ENCODE measurements at places on chromosomes 3 and 15.

DNA sequence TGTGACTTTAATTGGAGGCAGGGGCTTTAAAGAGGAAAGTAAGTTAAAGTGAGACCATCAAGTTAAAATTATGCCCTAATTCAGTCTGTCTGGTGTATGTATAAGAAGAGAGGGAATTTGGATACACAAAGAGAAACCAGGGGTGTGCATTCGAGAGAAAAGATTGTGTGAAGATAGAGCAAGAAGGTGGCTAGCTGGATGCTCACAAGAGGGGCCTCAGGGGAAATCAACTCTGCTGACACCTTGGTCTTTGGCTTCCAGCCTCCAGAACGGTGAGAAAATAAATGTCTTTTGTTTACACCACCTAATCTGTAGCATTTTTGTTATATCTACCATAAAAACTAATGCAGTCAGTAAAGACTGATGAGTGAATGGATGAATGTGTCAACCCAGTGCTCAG, 907.3 kb upstream of the CFAP20DC start:
- DNase-seq: no peak

GRCh38 chr3:46542344-46542743, 23.8 kb downstream of the LRRC2 start:
- DNase-seq: no peak

- DNase-seq: no peak
Observed at GRCh38 chr3:14413381-14414071, 11.1 kb downstream of the SLC6A6 start.

GRCh38 chr3:150385296-150386242, 22.5 kb upstream of the TSC22D2 start:
- peak; percentile 34 for DNase-seq

DNA sequence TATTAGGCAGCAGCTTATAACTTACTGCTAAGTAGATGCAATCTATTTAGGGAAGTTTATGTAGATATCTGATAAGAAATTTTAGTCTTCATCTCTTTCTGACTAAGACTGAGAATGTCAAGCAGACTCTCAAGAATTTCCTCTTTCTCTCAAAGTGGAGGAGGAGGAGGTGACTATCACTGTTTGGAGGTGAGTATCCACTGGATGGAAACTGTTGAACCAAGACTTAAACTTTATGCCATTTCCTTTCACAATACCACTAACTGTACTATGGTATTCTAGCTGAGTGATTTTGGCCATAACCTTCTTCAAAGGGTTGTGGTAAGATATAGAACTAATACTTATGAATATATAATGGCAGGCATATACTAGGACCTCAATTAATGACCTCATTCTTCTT, 64.6 kb downstream of the TPRG1 start:
- no peak for DNase-seq

- no peak for DNase-seq
Observed at GRCh38 chr3:54773271-54773670, 154.6 kb downstream of the LRTM1 start.

DNA sequence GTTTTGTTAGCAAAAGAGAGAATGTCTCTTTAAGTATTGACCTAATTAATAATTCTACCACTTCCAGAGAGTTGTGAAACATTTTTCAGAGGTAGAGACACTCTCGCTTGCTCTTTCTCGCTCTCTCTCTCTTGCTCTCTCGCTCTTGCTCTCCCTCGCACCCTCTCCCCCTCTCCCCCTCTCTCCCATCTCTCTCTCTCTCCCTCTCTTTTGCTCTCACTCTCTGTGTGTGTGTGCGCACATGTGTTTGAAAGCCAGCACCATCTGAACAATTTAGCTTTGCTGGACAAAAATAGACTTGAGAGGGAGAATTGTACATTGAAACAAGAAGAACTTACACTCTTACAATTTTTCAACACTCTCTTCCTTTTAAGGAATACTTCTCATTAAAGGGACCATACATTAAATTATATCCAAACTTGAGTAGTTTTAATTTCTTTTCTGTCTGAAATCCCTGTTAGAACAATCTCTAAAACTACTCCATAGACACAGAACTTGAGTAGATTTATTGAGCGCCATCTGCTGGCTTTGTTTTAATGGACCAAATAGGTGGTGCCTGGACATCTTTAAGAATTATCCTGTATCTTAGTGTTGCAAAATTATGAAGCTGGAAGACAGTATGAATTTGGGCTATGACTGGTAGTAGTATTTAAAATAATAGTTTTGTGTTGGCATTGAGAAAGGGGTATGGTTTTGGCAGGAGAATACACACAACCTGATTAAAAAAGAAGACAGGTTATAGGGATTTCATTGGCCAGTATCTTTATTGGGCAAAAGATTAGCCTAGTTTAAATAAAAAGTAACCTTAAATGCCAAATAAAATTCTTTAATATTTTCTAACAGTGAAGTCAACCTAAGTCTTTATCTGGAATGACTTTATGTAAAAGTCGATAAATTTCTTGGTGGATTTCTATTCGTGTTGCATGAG, 124.6 kb downstream of the AKAP13 start:
- DNase-seq: peak; percentile 64

DNA sequence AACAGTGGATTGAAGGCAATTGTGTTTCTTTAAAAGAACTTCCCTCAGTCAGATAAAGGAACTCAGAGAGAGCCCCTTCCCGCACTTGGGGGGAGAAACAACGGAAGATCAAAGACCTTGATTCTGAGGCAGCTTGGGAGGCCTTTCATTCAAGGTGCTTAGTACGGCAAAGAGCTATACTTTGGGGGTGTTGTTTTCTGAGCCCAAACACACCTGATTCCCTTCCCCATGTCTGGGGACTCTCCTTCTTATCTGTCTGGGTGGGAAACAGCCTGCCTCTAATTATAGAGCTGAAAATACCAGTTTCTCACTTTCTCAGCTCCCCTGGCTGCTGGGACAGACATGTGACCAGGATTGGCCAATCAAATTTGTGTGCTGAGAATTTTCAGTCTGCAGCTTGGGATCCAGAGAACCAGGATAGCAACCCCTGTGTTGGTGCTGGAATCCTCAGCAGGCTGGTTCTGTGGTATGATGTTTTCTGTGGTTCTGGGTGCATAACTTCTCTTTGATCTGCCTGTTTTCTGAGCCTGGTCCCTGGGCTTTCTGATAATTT, 19.4 kb upstream of the IQCF6 start:
- DNase-seq: no peak

DNA sequence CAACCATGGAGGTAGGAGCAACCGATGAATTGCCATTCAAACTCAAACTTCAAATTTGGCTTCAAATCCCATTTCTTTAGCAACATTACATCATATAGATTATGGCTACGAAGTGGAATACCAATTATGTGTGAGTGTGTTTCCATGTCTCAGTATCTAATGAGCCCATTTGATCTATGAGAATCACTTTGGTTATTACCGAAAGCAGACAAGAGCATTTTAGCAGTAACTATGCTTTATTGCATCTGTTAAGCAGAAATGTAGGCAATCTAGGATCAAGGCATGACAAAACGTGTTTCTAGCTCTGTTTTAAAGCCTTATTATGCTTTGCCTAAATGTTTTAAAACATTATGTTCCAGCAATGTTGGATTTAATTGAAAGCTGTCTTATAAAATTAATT, 581.9 kb upstream of the TGFBR2 start:
- no peak for DNase-seq

DNA sequence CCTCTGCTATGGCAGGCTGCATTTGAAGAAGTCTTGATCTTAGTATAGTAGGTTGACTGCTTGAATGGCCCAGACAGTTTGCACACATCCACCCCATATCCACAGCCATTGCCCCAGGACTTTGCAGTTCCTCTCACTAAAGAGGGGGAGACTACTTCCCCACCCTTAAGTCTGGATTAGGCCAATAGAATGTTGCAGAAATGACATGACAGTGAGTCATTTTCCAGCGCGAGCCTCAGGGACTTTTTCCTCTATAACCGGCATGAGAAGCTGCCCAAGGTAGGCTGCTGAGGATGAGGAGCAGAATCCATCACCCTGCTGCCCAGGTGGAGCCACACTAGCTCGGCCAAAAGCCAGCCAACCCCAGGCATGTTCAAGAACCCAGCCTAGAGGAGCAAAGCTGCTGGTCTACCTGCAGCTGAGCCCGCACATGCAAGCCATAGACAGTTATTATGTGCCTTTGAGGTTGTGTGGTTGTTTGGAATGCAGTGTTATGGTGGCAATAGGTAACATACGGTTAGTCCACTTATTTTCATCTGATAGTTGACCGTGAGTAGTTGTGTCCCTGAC, 113.9 kb downstream of the TLE3 start:
- DNase-seq: no peak

DNA sequence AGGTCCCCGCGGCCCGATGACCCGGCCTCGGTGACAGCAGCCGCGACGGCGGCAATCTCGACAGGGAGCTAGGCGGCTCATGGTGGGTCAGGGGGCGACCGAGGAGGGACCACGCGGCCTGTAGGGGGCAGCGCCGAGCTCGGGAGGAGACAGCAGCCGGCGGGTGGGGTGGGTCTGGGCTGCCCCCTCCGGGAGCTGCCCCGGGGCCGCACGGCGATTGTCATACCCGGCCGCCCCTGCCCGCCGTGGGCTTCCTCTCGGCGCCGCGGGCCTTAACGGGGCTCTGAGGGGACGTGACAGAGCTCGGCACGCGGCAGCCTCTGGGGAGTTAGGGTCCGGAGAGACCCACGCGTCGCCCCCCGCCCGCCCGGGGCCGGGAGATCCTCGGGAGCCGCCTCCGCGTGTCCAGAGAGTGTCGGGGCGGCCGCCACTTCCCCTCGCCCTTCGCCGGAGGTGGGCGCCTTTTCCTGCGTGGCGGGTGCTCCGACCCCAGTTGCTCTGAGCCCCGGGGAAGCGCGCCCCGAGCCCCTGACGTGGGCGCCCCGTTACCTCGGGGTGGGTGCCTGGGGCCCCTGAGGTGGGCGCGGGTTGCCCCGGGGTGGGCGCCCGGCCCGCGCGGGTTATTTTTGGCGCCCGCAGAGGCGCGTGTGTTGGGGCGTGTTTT, 539 bp upstream of the PLCL2 start:
- peak; percentile 78 for DNase-seq

DNA sequence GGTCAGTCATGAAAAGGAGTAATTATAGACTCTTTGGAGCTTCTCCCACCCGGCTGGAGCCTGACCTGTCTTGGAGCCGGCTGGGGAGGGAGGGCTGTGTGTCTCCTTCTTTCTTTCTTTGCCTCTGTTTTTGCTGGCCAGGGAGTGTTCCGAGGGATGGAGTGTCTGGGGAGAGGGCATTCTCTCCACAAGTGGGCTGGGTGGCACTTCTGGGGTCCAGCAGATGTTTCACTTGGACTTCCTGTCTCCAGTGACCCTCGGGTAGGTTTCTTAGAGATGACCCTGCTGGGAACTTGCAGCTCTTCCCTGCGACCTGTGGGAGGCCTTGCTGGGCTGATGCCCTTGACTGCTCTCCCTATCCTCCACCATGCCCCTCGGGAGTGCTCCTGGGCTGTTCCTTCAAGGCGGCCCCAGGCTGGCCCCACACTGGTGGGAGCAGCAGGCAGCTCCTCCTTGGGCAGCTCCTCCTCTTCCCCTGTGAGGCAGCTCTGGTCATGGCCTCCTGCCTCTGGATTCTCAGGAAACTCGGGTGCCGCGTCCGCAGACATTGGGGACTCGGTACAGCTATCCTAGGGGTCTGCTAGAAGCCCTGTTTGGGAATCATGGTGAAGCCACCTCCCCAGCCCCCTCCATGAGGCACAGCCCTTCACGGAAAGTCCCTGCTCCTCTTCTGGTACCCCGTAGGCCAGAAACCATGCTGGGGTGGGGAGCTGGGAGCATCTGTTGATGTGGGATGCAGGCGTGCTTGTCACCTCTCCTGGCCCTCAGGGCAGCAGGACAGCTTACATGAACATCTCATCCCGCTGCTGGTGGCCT, 44.9 kb downstream of the APBA2 start:
- no peak for DNase-seq

GRCh38 chr3:110654843-110655502, 416.6 kb upstream of the NECTIN3 start:
- DNase-seq: no peak

DNA sequence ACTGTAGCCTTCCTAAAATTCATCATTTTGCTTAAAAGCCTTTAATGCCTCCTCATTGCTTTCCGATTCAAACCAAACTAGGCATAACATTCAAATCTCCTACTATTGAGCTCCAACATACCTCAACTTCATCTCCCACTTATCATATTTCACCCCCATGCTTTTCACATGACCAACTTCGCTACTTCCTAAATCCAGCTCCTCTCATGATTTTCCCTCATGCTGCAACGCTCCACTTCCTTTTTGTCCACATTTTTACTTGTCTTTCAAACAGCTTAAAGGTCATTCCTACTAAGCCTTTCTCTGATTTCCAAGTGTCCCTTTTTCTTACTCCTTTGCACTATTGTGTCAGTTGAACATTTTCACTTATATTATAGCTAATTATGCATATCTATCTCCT, 20.3 kb upstream of the ANXA2 start:
- DNase-seq: no peak

- DNase-seq: no peak
Observed at GRCh38 chr3:28915741-28916500, 364.9 kb upstream of the RBMS3 start.

GRCh38 chr15:73950831-73951561, 24.7 kb downstream of the LOXL1 start:
- DNase-seq: peak; percentile 73

GRCh38 chr15:88376574-88377174, 90.5 kb downstream of the MRPL46 start:
- DNase-seq: no peak

DNA sequence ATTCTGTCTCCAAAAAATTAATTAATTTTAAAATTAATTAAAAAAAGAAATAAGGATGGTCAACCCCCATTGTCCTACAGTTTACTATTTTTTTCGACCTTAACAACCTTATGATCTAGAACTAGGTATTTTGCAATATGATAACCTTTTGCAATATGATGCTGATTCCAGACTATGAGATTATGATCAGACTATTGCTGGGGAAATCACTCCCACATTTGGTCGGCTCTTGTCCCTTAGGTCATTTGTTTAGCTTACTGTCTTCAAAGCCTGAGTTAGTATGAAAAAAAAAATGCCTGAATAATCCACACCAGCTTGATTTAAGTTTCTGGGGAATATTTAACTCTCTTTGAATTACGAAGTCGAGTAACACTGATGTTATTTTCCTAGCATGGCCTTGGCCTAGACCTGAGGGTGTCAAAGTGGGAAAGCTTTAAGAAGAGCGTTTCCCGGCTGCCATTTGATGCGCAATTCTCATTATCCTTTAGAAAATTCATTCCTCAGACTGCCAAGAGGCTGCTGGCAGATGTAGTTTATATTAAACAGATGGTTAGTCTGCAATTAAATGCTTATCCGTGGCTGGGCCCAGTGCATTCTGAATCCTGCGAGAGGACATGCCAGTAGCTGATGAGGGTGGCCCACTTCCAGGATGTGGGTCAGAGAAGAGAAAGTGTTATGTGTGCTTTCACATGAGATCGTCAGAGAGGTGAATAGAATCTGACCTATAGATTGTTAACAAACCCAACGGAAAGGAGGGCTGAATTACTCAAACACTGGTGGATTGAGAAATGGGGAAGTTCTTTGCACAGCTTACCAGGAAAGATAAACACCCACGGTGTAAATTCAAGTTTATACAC, 496.0 kb upstream of the THBS1 start:
- no peak for DNase-seq

- DNase-seq: peak; percentile 78
Observed at GRCh38 chr3:37974121-37975083, 16.2 kb upstream of the VILL start.
